RWPE2 (cell line): ENCODE measurements at places on chromosomes 4 and X.
A peak's percentile ranks its signal among the peaks of the same experiment; 100 is the strongest.

- DNase-seq, result no peak
- no peaks in the 10 kb centered on the region for H3K36me3 ChIP-seq
- no peak overlapping the region for H3K4me3 ChIP-seq
- no peaks in the 10 kb centered on the region for H3K4me1 ChIP-seq
Observed at GRCh38 chr4:95544113-95545103, 4.4 kb downstream of the UNC5C start.

- no peaks in the 10 kb centered on the region for H3K27me3 ChIP-seq
- no peak overlapping the region for H3K27ac ChIP-seq
- H3K4me1 ChIP-seq, result no peaks in the 10 kb centered on the region
- H3K36me3 ChIP-seq, result no peaks in the 10 kb centered on the region
- DNase-seq, result no peak
Observed at GRCh38 chr4:76489686-76490161, 54.7 kb downstream of the SHROOM3 start.

DNA sequence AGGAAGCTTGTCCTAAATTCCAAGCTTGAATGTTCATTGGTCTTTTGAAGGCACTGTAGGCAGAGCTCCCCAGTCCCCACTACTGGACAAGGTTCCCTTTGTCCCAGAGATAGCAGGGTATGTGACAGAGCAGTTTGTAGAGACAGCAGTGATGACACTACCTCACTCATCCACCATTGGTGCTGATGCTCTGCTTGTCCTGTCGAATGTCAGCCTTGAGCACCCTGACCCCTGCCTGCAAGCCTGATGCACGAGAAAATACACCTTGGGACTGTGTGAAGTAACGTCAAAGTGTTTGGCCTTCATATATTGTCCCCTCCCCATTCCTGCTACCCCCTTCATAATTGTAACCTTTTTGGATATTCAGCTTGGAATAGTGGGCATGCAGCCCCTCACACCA, 188.9 kb upstream of the EOLA2 start:
- H3K27ac ChIP-seq, result no peak overlapping the region
- no peaks in the 10 kb centered on the region for H3K36me3 ChIP-seq
- no peaks in the 10 kb centered on the region for H3K27me3 ChIP-seq
- no peaks in the 10 kb centered on the region for H3K4me1 ChIP-seq
- no peak for DNase-seq
- no peak overlapping the region for H3K4me3 ChIP-seq

- H3K4me3 ChIP-seq, result no peak overlapping the region
- no peak overlapping the region for H3K27ac ChIP-seq
- DNase-seq, result no peak
- H3K4me1 ChIP-seq, result no peaks in the 10 kb centered on the region
- no peaks in the 10 kb centered on the region for H3K36me3 ChIP-seq
- no peaks in the 10 kb centered on the region for H3K27me3 ChIP-seq
Observed at GRCh38 chr4:80578001-80578400, 242.5 kb downstream of the CFAP299 start.

GRCh38 chr4:11765849-11766453, 337.3 kb upstream of the HS3ST1 start:
- H3K27me3 ChIP-seq, result no peaks in the 10 kb centered on the region
- no peak overlapping the region for H3K27ac ChIP-seq
- no peak overlapping the region for H3K4me3 ChIP-seq
- DNase-seq, result no peak
- H3K4me1 ChIP-seq, result no peaks in the 10 kb centered on the region

DNA sequence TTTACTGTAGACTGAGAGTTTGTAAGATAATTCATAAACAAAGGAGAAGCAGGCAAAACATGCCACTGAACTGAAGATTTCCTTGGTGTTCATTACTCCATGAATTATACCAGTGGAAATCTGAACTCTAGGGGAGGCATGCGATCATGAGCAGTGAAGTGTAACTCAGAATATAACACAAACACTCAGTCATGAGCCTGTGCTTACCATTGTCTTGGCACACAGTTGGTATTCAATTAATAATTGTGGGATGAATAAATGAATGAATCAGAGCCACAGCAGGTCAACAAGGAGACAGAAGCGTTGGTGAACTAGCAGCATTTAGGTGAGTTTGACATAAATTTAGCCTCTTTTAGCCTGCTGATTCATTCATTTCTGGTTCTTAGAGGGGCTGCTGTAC, 263.5 kb upstream of the DKK2 start:
- no peak for DNase-seq
- H3K27me3 ChIP-seq, result no peaks in the 10 kb centered on the region
- H3K27ac ChIP-seq, result no peak overlapping the region
- no peaks in the 10 kb centered on the region for H3K36me3 ChIP-seq
- H3K4me3 ChIP-seq, result no peak overlapping the region

- H3K4me3 ChIP-seq, result no peak overlapping the region
- no peaks in the 10 kb centered on the region for H3K36me3 ChIP-seq
- H3K4me1 ChIP-seq, result no peaks in the 10 kb centered on the region
- no peaks in the 10 kb centered on the region for H3K27me3 ChIP-seq
- DNase-seq, result no peak
- no peak overlapping the region for H3K27ac ChIP-seq
Observed at GRCh38 chrX:47687263-47687662, 28.3 kb upstream of the UXT start.

GRCh38 chrX:28848707-28849106, 261.5 kb downstream of the IL1RAPL1 start:
- H3K27ac ChIP-seq, result no peak overlapping the region
- H3K4me3 ChIP-seq, result no peak overlapping the region
- H3K27me3 ChIP-seq, result no peaks in the 10 kb centered on the region
- no peak for DNase-seq

- H3K4me1 ChIP-seq, result no peaks in the 10 kb centered on the region
- H3K4me3 ChIP-seq, result no peak overlapping the region
- H3K27me3 ChIP-seq, result no peaks in the 10 kb centered on the region
- H3K27ac ChIP-seq, result no peak overlapping the region
- H3K36me3 ChIP-seq, result no peaks in the 10 kb centered on the region
Observed at GRCh38 chr4:118968813-118969212, 80.2 kb downstream of the SYNPO2 start.

- no peak overlapping the region for H3K27ac ChIP-seq
- H3K27me3 ChIP-seq, result no peaks in the 10 kb centered on the region
- peaks cover 5% of the 10 kb centered on the region for H3K36me3 ChIP-seq
- DNase-seq, result no peak
- H3K4me1 ChIP-seq, result peaks cover 8% of the 10 kb centered on the region
- no peak overlapping the region for H3K4me3 ChIP-seq
Observed at GRCh38 chr4:40842725-40843423, 93.1 kb downstream of the NSUN7 start.

GRCh38 chr4:184814686-184815045, 11.1 kb downstream of the ACSL1 start:
- H3K4me1 ChIP-seq, result peaks cover 32% of the 10 kb centered on the region
- no peaks in the 10 kb centered on the region for H3K36me3 ChIP-seq
- H3K4me3 ChIP-seq, result peak overlapping the region; percentile 19
- no peak for DNase-seq
- H3K27me3 ChIP-seq, result no peaks in the 10 kb centered on the region

GRCh38 chr4:147844781-147845180, 112.9 kb downstream of the ARHGAP10 start:
- peaks cover 10% of the 10 kb centered on the region for H3K36me3 ChIP-seq
- no peaks in the 10 kb centered on the region for H3K4me1 ChIP-seq
- DNase-seq, result no peak
- H3K27ac ChIP-seq, result no peak overlapping the region

DNA sequence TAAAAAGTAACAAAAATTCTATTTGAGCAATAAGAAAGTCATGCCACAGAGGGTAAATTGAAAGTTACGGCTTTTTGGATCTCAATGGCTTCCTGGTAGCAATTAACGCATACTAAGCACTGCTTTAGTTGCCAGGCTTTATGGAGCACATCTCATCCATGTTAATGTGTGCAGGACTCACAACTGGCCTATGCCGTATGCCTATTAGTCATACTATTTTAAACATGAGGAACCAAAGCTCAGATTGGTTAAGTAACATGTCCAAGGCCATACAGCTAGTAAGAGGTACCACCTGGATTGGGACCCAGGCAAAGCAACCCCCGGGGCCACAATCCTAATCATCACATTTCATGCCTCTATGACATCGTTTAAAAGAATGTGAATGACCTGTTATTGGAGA, 17.1 kb downstream of the DAPP1 start:
- no peaks in the 10 kb centered on the region for H3K27me3 ChIP-seq
- H3K4me1 ChIP-seq, result peaks cover 15% of the 10 kb centered on the region
- peaks cover 24% of the 10 kb centered on the region for H3K36me3 ChIP-seq
- no peak overlapping the region for H3K27ac ChIP-seq

DNA sequence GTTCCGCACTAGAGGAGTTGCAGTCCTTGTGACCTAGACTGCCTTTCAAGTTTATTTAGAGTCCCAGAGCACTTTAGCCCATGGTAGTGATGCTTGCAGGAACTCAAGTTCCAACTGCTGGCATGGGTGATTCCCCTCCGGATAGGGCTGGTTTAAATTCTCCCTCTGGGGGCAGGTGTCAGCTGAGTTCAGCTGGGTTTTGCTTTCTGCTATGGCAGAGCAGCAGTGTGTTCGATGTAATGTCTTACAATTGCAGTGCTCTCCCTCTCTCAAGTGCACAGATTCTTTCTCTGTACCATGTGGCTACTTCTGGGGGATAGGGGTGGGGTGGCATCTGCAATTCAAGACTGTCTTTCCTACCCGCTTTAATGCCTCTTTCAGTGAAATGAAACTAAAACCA, 164.8 kb upstream of the ZIC3 start:
- no peaks in the 10 kb centered on the region for H3K4me1 ChIP-seq
- H3K4me3 ChIP-seq, result no peak overlapping the region
- DNase-seq, result no peak
- H3K36me3 ChIP-seq, result no peaks in the 10 kb centered on the region

DNA sequence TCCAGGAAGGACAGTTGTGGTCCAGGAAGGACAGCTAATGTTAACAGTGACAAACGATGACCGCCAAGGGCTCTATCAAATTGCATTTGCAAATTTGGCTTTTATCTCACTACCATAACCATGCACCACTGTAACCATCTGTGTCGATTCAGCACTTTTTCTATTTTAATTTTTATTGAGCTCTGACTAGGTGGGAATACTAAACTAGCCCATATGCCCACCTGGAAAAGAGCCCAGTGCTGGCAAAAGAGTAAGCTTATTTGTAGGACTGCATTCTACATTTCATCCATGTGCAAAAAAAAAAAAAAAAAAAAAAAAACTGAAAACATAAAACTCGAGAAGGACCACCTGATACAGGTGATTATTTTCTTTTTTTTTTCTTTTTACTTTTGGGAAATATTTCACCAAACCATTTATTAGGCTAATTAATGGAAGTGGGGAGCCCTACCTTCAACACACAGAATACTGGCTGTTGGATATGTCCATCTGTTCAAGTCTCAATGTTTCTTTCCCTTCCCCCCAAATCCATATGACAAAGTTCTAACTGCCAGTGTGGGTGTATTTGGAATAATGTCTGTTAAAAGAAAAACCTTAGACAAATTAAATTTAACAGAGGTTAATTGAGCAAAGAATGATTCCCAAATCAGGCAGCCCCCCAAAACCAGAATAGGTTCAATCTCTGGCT, 99.5 kb upstream of the MXRA5 start:
- DNase-seq, result no peak
- H3K4me1 ChIP-seq, result no peaks in the 10 kb centered on the region
- no peaks in the 10 kb centered on the region for H3K36me3 ChIP-seq
- H3K27me3 ChIP-seq, result no peaks in the 10 kb centered on the region

GRCh38 chr4:110201502-110201901, 3.1 kb upstream of the ELOVL6 start:
- no peak for DNase-seq
- no peaks in the 10 kb centered on the region for H3K4me1 ChIP-seq
- no peak overlapping the region for H3K27ac ChIP-seq
- H3K36me3 ChIP-seq, result no peaks in the 10 kb centered on the region
- no peak overlapping the region for H3K4me3 ChIP-seq

GRCh38 chrX:103879339-103879738, 47.3 kb upstream of the RAB9B start:
- no peak for DNase-seq
- no peaks in the 10 kb centered on the region for H3K36me3 ChIP-seq
- H3K27ac ChIP-seq, result peak overlapping the region; percentile 61
- no peaks in the 10 kb centered on the region for H3K27me3 ChIP-seq
- no peak overlapping the region for H3K4me3 ChIP-seq

GRCh38 chr4:143337600-143338287, 1.1 kb downstream of the GAB1 start:
- no peaks in the 10 kb centered on the region for H3K36me3 ChIP-seq
- peaks cover 8% of the 10 kb centered on the region for H3K4me1 ChIP-seq
- peak overlapping the region; percentile 64 for H3K27ac ChIP-seq
- no peaks in the 10 kb centered on the region for H3K27me3 ChIP-seq
- peak overlapping the region; percentile 73 for H3K4me3 ChIP-seq

DNA sequence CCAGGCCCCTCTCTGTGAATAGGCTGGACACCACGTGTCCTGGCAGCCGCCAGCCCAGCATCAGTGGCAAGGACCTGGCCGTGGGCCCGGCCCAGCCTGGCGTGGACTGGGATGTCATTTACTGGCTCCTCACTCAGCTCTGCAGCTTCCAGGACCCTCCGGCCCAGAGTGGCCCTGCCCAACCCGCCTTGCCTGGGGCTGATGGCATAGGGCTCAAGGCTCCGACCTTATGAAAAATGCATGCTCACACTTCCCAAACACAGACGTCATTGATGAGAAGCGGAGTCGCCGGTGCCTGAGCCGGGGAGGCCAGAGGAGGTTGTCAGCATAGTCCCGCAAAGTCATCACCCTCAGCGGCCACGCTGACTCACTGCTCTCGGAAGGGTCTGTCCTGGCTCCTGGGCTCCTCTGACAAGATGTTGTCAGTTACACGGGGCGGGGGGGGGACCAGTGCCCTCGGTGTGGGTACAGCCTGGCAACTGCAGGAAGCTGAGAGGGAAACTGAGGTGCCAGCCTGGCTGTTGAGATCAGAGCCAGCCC, 14.3 kb downstream of the CFAP99 start:
- H3K4me1 ChIP-seq, result no peaks in the 10 kb centered on the region
- H3K27ac ChIP-seq, result no peak overlapping the region
- no peak for DNase-seq
- no peaks in the 10 kb centered on the region for H3K27me3 ChIP-seq

DNA sequence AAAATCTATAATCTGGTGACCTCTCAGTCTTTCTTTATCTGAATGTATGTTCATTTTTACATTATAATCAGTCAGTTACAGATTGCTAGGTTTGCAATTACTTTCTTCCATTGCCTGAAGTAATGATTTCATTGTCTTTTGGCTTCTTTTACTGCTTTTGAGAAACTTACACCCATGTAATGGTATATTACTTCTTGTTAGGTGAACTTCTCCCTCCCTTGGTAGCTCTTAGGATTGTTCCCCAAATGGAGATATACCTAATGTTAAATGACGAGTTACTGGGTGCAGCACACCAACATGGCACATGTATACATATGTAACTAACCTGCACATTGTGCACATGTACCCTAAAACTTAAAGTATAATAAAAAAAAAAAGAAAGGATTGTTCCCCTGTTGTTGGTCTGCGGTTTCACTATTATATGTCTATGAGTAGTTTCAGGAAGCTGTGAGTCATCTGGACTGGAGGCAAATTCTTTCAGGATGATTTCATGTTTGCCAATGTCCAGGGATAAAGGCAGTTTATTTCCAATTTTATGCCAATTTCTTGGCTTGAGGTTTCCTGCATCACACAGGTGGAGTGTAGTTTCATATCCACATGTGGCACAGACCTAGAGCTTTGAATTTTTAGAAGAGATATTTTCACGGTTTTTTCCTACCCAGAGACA, 21.8 kb downstream of the SPANXC start:
- H3K4me1 ChIP-seq, result peaks cover 16% of the 10 kb centered on the region
- H3K27me3 ChIP-seq, result no peaks in the 10 kb centered on the region
- no peak for DNase-seq
- H3K27ac ChIP-seq, result peak overlapping the region; percentile 61
- H3K36me3 ChIP-seq, result no peaks in the 10 kb centered on the region

GRCh38 chr4:81217779-81218178, 2.8 kb upstream of the PRKG2 start:
- H3K27ac ChIP-seq, result no peak overlapping the region
- H3K4me3 ChIP-seq, result no peak overlapping the region
